ENCODE measurements at places on chromosomes 1 and 21.

DNA sequence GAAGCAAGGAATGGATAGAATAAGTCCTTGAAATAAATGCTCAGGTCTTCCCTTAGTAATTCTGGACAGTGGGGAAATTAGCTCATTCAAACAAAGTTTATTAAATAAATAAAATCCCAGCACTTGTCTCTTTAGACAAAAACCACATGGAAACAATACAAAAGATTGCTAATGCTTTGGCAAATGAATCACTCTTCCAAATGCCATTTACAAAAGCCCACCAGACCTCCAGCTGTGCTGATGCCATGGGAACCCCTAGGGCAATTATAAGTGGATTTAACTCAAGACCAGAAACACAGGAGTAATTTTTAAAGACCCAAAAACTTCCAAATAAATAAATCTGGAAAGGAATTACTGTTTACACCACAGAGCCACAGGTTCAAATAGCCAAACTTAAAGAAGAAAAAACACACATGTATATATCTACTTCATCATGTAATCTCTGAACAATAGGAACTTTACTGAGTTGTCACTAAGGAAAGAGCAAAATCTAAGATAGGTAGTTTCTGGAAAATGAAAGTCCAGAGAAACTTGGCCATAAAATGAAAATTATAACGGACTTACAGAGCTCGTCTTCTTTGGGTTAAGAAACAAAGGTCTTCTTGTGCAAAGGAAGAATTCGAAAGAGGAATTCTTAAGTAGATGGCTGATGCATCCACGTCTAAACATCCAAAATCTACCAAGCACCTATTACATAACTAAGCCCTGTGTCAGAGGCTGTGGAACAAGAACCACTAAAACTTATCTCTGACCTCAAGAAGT is 399.4 kb downstream of the SMYD3 start:
- DNase-seq, result no peak

DNA sequence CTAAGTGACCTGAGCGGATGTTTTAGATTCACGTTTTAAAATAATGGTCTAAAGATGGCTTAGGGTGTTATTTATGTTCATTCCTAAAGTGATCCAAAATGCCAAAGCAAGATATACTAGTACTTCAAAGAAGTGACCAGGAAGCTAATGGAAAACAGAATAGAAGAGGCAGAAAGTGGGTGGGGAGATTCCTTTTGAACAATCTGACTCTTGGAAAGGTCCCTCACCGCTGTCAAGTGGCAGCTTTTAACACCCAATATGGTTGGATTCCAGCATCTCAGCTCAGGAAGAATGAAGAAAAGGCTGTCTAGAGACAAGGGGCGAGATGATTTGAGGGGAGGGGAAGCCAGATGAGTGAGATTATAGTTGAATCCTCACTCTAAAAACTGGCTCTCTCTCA is 90.3 kb downstream of the SCMH1 start:
- DNase-seq, result no peak

DNA sequence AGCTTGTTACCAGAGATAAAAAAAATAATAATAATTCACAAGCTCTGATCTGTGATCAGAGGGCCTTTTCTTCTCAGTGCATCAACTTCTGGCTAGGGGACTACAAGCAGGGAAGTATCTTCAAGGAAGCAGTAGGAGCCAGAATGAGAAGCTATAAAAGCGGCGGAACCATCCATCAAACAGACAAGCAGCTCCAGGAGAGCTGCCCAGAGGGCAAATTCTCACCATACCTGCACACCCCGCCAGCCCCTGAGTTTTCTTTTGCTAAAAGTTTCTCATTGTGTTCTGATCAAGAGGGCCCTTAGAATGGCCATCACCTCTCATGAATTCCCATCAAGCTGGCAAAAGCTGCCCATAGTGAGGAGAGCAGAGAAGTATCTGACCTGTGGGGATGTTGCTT is 99.4 kb downstream of the SMYD2 start:
- DNase-seq, result no peak

GRCh38 chr1:48563021-48563420 is 91.0 kb upstream of the SPATA6 start:
- no peak for DNase-seq

DNA sequence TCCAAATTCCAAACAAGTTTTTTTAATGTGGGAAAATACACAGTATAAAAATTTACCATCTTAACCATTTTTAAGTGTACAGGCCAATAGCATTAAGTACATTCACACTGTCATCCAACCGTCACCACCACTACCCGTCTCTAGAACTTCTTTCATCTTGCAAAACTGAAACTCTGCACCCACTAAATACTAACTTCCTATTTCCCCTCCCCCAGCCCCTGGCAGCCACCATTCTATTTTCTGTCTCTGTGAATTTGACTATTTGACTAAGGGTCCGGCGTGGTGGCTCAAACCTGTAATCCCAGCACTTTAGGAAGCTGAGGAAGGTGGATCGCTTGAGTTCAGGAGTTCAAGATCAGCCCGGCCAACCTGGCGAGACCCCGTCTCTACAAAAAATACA is 36.1 kb downstream of the CLSTN1 start:
- DNase-seq, result no peak

- DNase-seq, result no peak
Measured at GRCh38 chr1:1140673-1141072, 24.8 kb upstream of the C1orf159 start.

DNA sequence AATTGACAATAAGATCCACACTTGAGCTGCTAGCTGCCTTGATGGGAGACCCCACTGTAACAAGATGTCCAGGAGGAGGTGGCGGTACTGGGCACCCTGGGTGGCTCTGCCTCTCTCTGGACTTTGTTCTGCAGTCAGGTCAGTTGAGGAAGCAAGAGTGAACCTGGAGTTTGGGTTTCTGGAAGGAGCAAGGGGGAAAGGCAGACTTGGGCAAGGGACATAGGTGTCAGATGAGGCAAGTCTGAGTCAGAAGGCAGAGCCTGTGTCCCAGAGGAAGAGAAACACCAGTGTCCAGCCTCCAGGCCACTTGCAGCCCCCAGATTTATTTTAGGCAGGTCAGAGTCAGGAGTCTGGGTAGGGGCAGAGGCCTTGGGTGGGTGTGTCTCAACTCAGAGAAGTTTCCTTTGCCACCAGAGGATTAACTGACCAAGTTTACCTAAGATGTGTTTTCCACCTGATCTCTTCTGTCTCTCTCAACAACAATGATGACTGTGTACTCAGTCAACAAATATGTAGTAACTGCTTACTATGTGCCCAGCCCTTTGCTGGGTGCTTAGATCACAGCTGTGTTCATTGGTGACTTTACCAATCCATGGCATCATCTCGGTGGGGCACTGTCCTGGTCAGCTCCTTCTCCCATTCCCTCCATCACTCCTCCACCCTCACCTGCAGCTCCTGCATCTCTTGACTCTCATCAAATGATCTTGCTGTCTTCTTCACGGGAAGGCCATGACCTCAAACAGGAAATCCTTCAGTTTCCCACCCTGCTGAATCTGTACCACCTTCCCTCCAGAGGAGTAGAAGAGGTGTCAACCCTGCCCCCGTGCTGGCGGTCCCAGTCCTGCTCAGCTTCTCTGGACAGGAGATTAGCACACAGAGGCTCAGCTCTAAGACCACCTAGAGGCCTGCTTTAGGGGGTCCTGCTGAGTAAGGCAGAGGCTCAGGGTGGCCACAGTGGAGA is 36.6 kb downstream of the ELF3 start:
- DNase-seq, result no peak

DNA sequence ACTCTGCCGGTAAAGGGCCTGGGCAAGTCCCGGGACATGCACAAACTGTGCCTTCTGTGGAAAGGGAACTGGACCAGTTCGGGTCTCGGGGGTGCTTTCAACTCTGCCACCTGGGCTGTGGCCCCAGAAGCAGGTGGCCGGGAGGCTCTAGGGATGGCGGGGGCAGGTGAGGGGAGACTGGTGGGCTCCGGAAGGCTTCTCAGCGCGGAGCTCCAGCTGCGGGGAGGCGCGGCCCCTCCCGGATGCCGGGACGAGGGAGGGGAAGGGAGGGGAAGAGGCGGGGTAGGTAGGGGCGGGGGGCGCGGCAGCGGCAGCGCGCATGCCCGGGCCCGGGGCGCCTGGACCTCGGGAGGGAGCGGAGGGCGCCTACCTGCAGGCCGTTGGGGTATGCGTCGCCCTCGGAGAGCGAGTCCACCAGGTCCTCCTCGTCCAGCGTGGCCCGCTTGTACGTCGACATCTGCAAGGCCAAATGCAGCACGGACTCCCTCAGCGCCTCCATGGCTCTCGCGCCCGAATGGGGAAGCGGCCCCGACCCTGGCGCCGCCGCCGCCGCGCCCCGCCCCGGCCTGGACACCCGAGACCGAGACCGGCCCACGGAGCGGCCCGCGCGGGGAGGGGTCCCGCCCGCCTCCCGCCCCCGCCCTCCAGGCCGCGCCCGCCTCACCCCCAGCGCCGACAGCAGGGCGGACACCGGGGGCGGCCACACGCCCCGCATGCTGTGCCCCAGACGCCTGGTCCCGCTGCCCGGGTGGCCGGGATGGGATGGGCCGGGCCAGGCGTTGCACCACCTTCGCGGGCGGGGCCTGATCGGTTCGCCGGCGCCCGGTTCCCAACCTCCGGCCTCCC is at the start of gene ECE1:
Gene ECE1 (minus strand): TSS at position 764 of the 846 bp plus-strand sequence. CDS start 49 bp downstream, at position 715.
- DNase-seq, result no peak

- DNase-seq, result no peak
Measured at GRCh38 chr1:78068681-78069283, 23.0 kb downstream of the GIPC2 start.

GRCh38 chr1:180199018-180199417 is 31.0 kb upstream of the LHX4 start:
- no peak for DNase-seq

GRCh38 chr1:234990874-234991801 is 137.5 kb downstream of the TOMM20 start:
- no peak for DNase-seq

DNA sequence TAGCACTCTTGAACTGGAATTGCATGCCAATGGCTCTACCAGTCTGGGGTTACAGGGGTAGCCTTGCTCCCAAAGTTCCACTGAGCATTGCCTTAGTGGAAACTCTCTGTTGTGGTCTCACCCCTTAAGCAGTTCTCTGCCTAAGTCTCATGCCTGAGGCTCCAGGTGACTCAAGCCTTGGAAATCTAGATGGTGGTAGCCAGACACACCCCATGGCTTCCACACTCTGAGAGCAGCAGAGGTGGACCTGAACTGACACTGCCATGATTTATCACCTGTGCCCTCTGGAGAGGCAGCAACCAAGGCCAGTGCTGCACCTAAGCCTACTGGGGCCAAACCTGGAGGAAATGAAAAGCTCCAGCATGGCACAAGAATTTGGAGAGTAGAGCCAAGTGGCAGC is 285.7 kb upstream of the PKN2 start:
- no peak for DNase-seq

DNA sequence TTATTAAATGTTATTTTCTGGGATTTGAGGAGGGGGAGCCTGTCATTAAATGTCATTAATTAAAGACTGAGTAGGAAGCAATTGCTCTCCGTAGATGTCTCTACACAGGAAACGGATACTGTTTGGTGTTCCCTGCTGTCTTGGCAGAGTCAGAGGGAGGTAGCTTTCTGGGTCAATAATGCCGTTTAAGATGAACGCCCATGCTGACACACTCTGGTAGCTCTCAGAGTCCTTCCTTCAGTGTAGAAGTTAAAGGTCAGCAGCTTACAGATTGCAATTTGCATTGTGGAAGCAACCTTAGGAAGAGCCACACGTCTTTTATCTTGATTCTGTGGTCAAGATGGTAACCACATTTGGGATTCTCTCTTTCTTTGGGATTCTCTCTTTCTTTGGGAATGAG is 257.5 kb downstream of the KIF26B start:
- DNase-seq, result no peak

DNA sequence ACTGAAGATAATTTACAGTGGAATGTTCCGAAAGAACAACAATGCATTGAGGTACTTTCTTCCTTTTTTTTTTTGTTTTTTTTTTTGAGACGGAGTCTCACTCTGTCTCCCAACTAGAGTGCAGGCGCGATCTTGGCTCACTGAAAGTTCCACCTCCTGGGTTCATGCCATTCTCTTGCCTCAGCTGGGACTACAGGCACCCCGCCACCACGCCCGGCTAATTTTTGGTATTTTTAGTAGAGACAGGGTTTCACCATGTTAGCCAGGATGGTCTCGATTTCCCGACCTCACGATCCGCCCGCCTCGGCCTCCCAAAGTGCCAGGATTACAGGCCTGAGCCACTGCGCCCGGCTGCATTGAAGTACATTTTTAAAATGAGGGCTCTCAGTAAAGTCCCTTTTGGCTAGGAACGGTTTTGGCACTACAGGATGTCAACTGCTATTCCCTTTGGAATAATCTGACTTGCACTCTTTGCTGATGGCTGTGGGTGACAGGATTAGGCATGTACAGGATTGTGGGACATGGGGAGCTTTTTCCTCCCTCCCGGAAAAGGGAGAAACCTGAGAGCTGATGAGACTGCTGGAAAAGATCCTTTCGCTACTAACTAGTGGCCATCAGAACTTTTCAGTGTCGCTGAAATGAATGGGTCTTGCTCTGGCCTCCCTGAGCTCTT is 56.9 kb upstream of the EDEM3 start:
- no peak for DNase-seq

GRCh38 chr1:203597331-203598090 is 29.1 kb upstream of the ATP2B4 start:
- no peak for DNase-seq

DNA sequence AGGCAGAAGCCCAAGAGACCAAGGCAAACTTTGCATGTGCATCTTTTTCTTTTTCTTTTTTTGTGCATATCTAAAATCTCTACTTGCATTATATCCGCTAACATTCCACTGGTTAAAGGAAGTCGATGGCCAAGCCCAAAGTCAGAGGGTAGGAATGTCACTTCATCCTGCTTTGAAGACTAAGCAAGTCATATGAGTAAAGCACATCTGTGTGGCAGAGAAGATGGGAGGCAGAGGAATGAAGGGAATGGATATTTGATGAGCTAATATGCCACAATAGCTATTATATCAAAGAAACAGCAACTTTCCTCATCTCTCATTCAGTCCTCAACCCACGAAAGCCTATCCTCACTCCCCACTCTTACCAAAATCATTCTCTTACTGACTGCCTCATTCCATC is 59.3 kb downstream of the RNF220 start:
- no peak for DNase-seq

- no peak for DNase-seq
Measured at GRCh38 chr1:25690396-25690956, 73.9 kb downstream of the MAN1C1 start.

DNA sequence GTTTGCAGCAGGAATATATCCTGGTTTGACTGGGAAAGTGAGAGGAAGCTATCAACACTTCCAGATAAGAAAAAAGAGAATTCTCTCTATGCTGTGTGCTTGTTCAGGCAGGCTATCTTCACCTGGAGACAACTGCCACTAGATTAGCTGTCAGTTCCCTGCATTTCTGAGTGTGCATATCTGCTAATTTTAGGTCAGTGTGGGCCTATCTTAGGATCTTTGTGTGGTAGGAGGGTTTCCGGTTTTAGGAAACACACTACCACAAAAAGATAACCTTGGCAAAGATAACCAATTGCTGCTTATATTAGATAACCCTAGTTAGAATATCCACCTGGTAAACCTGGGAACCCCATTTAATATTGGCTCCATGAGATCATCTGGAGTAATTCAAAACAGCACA is 22.5 kb upstream of the GBP5 start:
- no peak for DNase-seq

Data from cortex of kidney (tissue), 1 donor.